ENCODE measurements at places on chromosomes 4 and X. TPM values are rescaled to one million over a fixed set of nuclear protein-coding genes. Genes with fewer than 3 reads are reported as not detected.

The MAGEA9B gene
- not detected for total RNA-seq

The PPEF2 gene
- total RNA-seq = not detected

The SETD7 gene
- 82.7 TPM for total RNA-seq

The POLN gene
- total RNA-seq = 2.2 TPM

The GUCY1B1 gene
- 4.8 TPM for total RNA-seq

The GSX2 gene
- total RNA-seq = not detected

The NLGN3 gene
- total RNA-seq = 0.37 TPM

The MAGEC3 gene
- total RNA-seq = not detected

The GPR78 gene
- 0.37 TPM for total RNA-seq
